Activated T-cell treated with anti-CD3 and anti-CD28 coated beads, Interleukin-2, amount 50 U/mL, for 72 hours (primary cell): ENCODE measurements at places on chromosomes 3 and 15. TPM values are rescaled to one million over a fixed set of nuclear protein-coding genes. Genes with fewer than 3 reads are reported as not detected.

The CISH gene
- total RNA-seq: 242 TPM

The BDH1 gene
- total RNA-seq: 76.9 TPM

The SLC28A2 gene
- total RNA-seq: not detected

The GHRL gene
- 1.3 TPM for total RNA-seq

DNA sequence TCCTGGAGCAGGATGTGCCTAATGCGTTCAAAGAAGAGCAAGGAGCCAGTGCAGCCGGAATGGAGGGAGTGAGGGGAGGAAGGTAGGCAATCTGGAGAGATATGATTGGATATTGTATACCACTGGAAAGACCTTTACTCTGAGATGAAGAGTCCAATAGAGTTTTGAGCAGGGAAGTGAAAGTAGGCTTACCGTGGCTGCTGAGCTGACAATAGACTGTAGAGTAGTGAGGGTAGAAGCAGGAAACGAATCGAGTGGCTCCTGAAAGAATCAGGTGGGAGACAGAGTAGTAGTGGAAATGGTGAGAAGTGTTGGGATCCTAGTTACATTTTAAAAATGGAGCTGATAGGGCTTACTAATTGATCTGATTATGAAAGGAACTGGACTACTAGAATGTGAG lies 51.8 kb upstream of the NUDT16 start:
- H3K4me3 ChIP-seq: no peak overlapping the region
- no peak for DNase-seq
- no peaks in the 10 kb centered on the region for H3K4me1 ChIP-seq
- H3K27ac ChIP-seq: no peak overlapping the region
- H3K27me3 ChIP-seq: peaks cover 13% of the 10 kb centered on the region
- peaks cover 1% of the 10 kb centered on the region for H3K36me3 ChIP-seq

DNA sequence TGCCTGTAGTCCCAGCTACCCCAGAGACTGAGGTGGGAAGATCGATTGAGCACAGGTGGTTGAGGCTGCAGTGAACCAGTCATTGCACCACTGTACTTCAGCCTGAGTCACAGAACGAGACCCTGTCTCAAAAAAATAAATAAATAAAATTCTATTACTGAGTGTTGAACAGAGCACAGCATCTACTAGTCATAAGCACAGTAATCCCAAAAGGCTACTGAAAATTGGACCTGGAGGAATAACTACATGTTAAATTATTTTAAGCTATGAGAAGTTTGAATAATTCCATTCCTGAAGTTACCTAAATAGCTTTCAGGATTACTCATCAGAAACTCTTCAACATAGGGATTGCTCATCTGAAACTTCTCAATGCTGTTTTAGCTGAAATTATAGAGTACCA lies 43.4 kb downstream of the ARMC8 start:
- peaks cover 30% of the 10 kb centered on the region for H3K4me1 ChIP-seq
- DNase-seq: no peak
- H3K36me3 ChIP-seq: no peaks in the 10 kb centered on the region
- H3K4me3 ChIP-seq: no peak overlapping the region
- H3K27ac ChIP-seq: no peak overlapping the region

GRCh38 chr3:112486811-112487505 lies 12.3 kb downstream of the BTLA start:
- no peaks in the 10 kb centered on the region for H3K27me3 ChIP-seq
- peaks cover 14% of the 10 kb centered on the region for H3K36me3 ChIP-seq
- DNase-seq: no peak
- H3K27ac ChIP-seq: no peak overlapping the region
- H3K4me1 ChIP-seq: peaks cover 75% of the 10 kb centered on the region
- H3K4me3 ChIP-seq: no peak overlapping the region

- no peaks in the 10 kb centered on the region for H3K27me3 ChIP-seq
- no peaks in the 10 kb centered on the region for H3K4me1 ChIP-seq
- H3K4me3 ChIP-seq: no peak overlapping the region
- no peak overlapping the region for H3K27ac ChIP-seq
Measured at GRCh38 chr3:59320080-59320479, 270.3 kb upstream of the CFAP20DC start.

GRCh38 chr3:71064956-71065763 lies 518.4 kb downstream of the FOXP1 start:
- peaks cover 47% of the 10 kb centered on the region for H3K4me1 ChIP-seq
- DNase-seq: peak; percentile 76
- no peaks in the 10 kb centered on the region for H3K36me3 ChIP-seq
- peak overlapping the region; percentile 93 for H3K27ac ChIP-seq
- H3K27me3 ChIP-seq: no peaks in the 10 kb centered on the region
- H3K4me3 ChIP-seq: peak overlapping the region; percentile 87

DNA sequence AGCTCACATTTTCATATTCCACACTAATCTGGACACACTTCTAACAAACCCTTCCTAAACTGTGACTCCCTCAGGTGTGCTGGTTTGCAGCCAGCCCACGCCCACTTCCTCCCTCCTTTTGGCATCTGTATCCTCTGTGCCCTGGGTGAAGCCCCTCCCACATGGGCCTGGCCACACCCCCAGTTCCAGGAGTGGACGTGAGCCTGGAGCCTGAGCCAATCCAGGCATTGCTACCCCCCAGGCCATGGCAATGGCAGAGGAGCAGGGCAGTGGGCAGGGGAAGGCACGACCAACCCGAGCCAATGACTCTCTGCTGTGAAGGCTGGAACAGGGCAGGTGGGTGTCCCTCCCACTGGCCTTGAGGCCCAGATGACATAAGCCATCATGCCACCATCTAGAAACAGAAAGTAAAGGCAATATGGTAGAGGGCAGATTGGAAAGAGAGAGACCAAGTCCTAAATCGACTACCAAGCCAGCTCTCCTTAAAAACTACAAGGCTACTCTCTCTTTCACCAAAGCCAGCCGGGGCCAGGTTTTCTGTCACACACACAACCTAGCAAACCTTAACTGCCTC lies 18.6 kb downstream of the FAM174B start:
- H3K4me3 ChIP-seq: no peak overlapping the region
- H3K27me3 ChIP-seq: peaks cover 10% of the 10 kb centered on the region
- H3K36me3 ChIP-seq: no peaks in the 10 kb centered on the region
- no peak overlapping the region for H3K27ac ChIP-seq
- DNase-seq: no peak

GRCh38 chr15:70826634-70827033 lies 27.3 kb downstream of the LARP6 start:
- no peak overlapping the region for H3K4me3 ChIP-seq
- no peaks in the 10 kb centered on the region for H3K27me3 ChIP-seq
- H3K36me3 ChIP-seq: no peaks in the 10 kb centered on the region

DNA sequence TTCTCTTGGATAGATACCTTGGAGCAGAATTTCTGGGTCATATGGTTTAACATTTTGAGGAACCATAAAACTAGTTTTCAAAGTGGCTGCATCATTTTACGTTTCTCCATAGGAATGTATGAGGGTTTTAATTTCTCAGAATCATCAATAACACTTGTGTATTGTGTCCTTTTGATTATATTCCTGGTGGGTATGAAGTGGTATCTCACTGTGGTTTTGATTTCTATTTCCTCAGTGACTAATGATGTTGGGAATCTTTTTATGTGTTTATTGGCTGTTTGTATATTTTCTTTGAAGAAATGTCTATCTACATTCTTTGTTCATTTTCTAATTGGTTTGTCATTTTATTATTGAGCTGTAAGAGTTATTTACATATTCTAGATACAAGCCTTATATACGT lies 28.8 kb downstream of the CDIN1 start:
- no peak overlapping the region for H3K4me3 ChIP-seq
- no peaks in the 10 kb centered on the region for H3K4me1 ChIP-seq
- no peak for DNase-seq
- H3K27me3 ChIP-seq: no peaks in the 10 kb centered on the region
- H3K36me3 ChIP-seq: no peaks in the 10 kb centered on the region
- H3K27ac ChIP-seq: no peak overlapping the region
